A549 treated with dexamethasone at 1 μM for 4 hours (cell line): ENCODE measurements at places on chromosomes 5 and 9. TPM values are rescaled to one million over a fixed set of nuclear protein-coding genes. Genes with fewer than 3 reads are reported as not detected.

Gene CD274
- total RNA-seq: 1.1 to 2.1 TPM (median 1.3 TPM) in 5 replicates

Gene CER1
- total RNA-seq: not detected in 5 replicates

Gene GALNT12
- 2.8 to 4.0 TPM (median 3.7 TPM) in 5 replicates for total RNA-seq

Gene ECSCR
- total RNA-seq: not detected in 5 replicates

Gene TLR4
- 0.06 to 0.20 TPM (median 0.13 TPM) in 5 replicates for total RNA-seq

Gene FOXD4
- 0.20 to 0.66 TPM (median 0.34 TPM) in 5 replicates for total RNA-seq

Gene SERF1A
- total RNA-seq: 0.22 to 3.6 TPM (median 0.95 TPM) in 5 replicates

Gene PCDHA4
- 1.4 to 2.3 TPM (median 1.8 TPM) in 5 replicates for total RNA-seq

Gene SLC6A18
- not detected in 5 replicates for total RNA-seq

Gene MRPS2
- total RNA-seq: 102 to 135 TPM (median 127 TPM) in 5 replicates

Gene FAM153A
- total RNA-seq: 0.34 TPM in 1 of 5 replicates, not detected in the others

Gene VAV2
- 32.4 to 42.9 TPM (median 40.0 TPM) in 5 replicates for total RNA-seq

Gene SCAMP1
- total RNA-seq: 17.8 to 30.4 TPM (median 26.8 TPM) in 5 replicates

Gene IFNA13
- total RNA-seq: not detected in 5 replicates

Gene PTGES2
- total RNA-seq: 72.5 to 107 TPM (median 99.1 TPM) in 5 replicates

Gene UBAP1
- 52.4 to 60.9 TPM (median 57.8 TPM) in 5 replicates for total RNA-seq

Gene CACNA1B
- 0.01 to 0.05 TPM (median 0.03 TPM) in 5 replicates for total RNA-seq

Gene TXNDC8
- not detected in 5 replicates for total RNA-seq

Gene CNTFR
- 0.07 to 0.16 TPM (median 0.14 TPM) in 5 replicates for total RNA-seq

Gene NIM1K
- 0.09 to 0.27 TPM (median 0.26 TPM) in 5 replicates for total RNA-seq

Gene ADAMTS2
- total RNA-seq: 0.08 to 0.28 TPM (median 0.09 TPM) in 5 replicates

Gene LCN1
- 0.14 to 0.30 TPM (median 0.21 TPM) in 4 of 5 replicates, not detected in the other for total RNA-seq

Gene PLCXD3
- total RNA-seq: 0.09 to 0.22 TPM (median 0.20 TPM) in 5 replicates

Gene GPX3
- 16.7 to 20.3 TPM (median 17.5 TPM) in 5 replicates for total RNA-seq

Gene DDX4
- 0.05 to 0.08 TPM in 2 of 5 replicates, not detected in the others for total RNA-seq
